ENCODE measurements at places on chromosomes 6 and 20.

- no peak for DNase-seq
These were observed 16.0 kb downstream of the DSE start for GRCh38 chr6:116386581-116387299.

DNA sequence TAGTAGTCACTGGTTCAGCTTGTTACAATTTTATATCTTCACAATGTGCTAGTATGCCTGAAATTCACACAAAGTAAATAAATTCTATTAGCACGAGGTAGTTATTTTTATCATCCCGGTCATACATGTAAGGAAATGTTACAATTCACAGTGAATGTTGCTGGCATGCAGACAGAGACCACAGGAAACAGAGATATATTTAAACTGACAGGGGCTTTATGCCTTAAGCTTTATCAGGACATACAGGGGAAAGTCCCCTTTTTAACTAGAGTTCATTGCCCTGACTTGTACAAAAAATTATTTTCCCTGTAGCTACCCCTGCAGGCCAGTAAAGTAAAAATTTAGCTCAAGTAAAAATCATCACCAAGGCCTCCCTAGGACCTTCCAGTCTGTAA, 712.0 kb upstream of the NRSN1 start:
- DNase-seq: peak; percentile 82

DNA sequence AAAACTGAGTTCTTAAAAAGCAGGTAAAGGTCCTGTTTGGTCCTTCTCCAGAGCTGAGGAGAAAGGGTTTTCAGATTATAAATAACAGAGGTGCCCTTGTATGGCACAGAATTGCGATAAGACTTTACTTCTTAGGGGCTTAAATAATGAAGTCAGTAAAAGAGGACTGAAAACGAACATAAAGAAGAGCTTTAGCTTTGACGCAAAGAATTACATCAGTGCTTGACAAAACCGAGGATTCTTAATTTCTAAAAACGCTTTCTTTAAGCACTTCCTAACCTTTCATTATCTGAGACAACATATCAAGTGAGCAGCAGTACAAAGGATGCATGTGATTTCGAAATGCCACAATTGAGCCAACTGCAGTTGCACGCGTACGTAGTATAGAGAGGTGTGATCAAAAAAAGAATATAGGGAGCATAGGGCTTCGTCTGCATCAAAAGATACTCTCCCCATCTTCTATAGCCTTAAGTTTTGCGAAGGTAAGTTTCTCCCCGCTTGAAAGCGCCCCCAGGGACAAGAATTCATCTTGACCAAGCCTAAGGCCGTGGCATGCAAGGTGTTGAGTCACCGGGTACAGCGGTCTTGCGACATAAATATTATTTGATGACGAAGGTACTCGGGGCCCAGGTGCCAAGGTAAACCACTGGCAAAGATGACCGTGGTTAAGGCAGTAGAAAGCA, 778 bp upstream of the LOC128125822 start:
- no peak for DNase-seq

- DNase-seq: peak; percentile 58
These were observed 92.5 kb upstream of the ADGRF1 start for GRCh38 chr6:47134476-47135189.

- DNase-seq: no peak
These were observed 31.1 kb downstream of the UTRN start for GRCh38 chr6:144315981-144316861.

Data from muscle of back (tissue), 13 donors.